ENCODE measurements at places on chromosomes 11 and 22.
A peak's percentile ranks its signal among the peaks of the same experiment; 100 is the strongest.

- DNase-seq, result no peak
Observed at GRCh38 chr11:69358398-69359020, 64.6 kb downstream of the MYEOV start.

DNA sequence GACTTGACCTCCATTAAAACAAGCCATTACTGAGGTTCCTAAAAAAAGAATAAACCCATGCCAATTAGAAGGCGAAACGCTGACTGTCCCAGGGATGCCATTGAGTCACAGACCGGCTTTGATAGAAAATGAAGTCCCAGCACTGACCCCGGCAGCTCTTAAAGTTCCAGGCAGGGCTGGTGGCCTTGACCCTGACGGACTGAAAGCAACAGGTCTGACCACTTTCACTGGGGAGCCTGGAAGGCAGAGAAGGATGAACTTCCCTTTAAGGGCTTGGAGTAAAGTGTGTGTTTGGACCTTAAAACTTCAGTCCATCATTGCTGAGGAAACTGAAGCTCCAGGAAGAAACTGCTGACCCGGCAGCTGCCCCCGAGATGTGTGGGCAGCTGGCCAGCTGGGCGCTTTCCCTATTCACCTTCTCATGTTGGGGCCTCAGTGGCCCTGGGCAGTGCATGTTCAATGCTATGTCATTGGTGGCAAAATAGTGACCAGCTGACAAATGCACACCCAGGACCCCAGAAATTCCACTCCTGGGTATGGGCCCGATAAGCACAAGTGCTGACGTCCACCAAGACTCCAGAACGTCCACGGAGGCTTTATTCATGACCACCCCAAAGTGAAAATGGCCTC, 18.9 kb upstream of the EFCAB6 start:
- no peak for DNase-seq

- DNase-seq, result no peak
Observed at GRCh38 chr22:42184852-42185251, 54.2 kb upstream of the CYP2D6 start.

DNA sequence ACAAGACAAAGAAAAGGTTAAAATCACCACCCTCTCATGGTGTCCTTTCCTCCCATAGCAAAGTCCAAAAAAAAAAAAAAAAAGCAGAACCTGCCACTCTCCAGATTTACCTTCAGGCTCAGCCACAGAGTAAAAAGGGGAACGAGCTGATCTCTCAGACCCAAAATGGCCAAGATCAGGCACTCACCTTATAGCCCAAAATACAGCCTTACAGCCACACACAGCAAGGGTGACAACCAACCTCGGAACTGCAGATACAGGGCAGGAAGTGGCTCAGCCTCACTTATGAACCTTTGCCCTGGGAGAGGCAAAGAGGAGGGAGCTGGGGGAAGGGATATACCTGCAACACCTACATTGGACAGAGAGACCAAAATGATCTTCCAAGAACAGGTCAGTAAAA, 4.5 kb downstream of the FHIP1B start:
- no peak for DNase-seq

GRCh38 chr11:96294289-96294688, 48.7 kb downstream of the MAML2 start:
- no peak for DNase-seq

- peak; percentile 58 for DNase-seq
Observed at GRCh38 chr11:130861902-130862860, 54.1 kb downstream of the SNX19 start.

- no peak for DNase-seq
Observed at GRCh38 chr22:37186228-37186996, 1.6 kb downstream of the C1QTNF6 start.

Data from stimulated activated CD8-positive, alpha-beta memory T cell treated with anti-CD3 and anti-CD28 coated beads, Interleukin-7, amount 100 ng/mL, for 1 hour (primary cell).